ENCODE measurements at places on chromosomes 4 and X. TPM values are rescaled to one million over a fixed set of nuclear protein-coding genes. Genes with fewer than 3 reads are reported as not detected.

UCHL1 gene
- total RNA-seq, result 7.2 TPM

SLC2A9 gene
- total RNA-seq, result 22.7 TPM

FMR1NB gene
- total RNA-seq, result not detected

CLDN2 gene
- not detected for total RNA-seq

EVC2 gene
- 26.2 TPM for total RNA-seq

DNA sequence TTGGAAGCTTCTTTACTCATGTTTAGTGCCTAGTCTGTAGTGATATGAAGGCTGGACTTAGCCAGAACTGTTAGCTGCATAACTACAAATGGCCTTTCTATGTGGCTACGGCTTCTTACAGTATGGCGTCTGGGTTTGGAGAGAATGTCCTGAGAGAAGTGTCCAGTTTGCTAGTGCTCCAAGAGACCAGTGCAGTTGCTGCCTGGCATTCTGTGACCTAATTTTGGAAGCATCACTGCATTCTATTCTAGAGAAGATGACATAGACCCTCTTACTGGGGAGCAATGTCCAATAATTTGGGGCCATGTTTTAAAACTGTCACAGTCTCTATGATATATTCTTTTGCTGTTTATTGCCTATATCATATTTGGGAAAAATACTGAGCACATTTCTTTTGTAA lies 74.2 kb downstream of the STAG2 start:
- no peak for DNase-seq

DNA sequence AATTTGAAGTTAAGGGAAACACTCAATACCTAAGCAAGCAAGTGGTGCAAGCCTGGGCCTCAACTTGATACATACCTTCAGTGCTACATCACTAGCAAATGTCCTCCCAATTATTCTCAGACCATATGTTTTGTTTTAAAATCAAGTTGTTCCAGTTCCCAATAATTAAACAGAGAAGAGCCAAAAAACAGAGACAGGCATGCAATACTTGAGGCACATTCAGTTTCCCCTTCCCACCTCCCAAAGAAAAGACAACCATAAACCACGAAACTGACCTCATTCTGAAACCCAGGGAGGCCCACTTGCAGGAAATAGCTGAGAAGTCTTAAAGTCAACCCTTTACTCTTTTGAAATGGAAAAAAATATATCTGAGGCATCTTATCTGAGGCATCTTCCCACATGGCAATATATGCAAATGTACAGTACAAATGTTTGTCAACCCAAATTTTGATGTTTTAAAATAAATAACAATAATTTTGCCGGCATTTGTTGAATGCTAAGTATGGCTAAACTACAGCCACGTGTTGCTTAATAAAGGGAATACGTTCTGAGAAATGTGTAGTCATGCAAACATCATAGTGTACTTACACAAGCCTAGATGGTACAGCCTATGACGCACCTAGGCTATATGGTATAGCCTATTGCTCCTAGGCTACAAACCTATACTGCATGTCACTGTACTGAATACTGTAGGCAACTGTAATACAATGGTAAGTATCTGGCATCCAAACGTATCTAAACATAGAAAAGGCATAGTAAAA lies 147.5 kb downstream of the TSPAN5 start:
- no peak for DNase-seq

DNA sequence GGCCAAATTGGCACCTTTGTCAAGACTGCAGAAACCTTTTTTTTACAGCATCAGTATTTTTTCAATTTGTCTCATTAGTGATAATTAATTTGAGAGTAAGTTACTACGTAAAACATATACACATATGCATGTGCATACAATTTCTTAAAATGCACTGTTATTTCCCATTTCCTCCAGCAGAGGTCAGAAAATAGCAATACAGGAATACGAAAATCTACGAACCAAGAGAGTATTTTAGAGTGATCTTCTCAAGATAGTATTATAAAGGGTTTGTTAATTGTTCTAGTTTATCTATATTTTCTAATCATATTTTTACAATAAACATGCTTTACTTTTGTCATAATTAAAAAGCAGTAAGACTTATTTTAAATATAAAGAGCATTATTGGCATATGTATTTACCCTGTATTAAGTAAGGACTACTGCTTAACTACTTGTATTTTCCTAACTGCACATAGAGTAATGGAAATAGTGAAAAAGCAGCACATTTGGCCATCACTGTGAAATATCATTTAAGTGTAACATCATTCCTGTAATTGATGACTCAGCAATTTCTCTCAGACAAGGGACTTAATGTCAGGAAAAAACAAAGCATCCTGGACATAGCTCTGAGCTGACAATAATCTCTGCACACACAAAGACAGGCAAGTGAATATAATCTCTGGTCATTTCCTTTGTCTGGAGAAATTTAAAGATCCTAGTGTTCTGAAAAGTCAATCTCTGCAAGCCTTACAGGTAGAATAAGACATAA lies 45.6 kb downstream of the MAOB start:
- DNase-seq, result no peak

- DNase-seq, result no peak
Observed at GRCh38 chr4:20196476-20196875, 55.2 kb upstream of the SLIT2 start.

- DNase-seq, result no peak
Observed at GRCh38 chr4:73615613-73616012, 4.6 kb downstream of the RASSF6 start.

GRCh38 chr4:153295131-153295755 lies 49.2 kb upstream of the MND1 start:
- no peak for DNase-seq

- peak; percentile 21 for DNase-seq
Observed at GRCh38 chrX:64975491-64975890, 759 bp downstream of the ZC4H2 start.

- DNase-seq, result no peak
Observed at GRCh38 chr4:26490111-26490959, at the start of gene CCKAR. Gene CCKAR (minus strand): TSS chr4:26490484. CDS start chr4:26490267, 217 bp downstream.

DNA sequence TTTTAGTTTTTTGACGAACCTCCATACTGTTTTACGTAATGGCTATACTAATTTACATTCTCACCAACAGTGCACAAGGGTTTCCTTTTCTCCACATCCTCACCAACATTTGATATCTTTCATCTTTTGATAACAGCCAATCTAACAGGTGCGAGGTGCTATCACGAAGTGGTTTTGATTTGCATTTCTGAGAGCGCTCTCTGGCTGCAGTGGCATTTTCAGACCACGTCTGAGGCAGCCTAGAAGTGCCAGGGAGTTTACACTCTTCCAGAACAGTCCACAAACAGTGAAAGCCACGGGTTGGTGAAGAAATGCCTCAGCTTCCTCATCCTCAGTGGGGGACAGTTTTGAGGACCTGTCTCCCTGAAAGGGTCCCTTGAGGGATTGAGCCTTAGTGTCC lies 471.0 kb downstream of the BCOR start:
- DNase-seq, result no peak

Measured in upper lobe of left lung (tissue), 6 donors.